ENCODE measurements at places on chromosomes 3 and 15.

DNA sequence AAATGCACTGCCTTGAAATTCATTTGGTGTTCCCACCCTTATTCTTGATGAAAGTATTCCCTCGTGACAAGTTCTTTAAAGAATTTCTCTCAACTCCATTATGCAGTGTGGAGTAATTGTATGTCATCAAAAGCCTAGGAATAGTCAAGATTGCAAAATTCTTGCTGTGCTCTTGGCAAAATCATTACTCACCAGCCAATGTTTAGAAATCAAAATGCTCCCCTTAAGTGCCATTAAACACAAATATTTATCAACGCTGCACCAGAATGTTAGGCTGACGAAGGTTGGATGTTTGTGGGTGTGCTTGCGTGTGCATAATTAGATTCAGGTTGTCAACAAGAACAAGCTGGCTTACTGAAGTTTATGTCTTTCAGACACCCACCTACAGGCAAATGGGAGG, 40.5 kb downstream of the SST start:
- no peak for DNase-seq

GRCh38 chr3:65788461-65788860, 250.3 kb downstream of the MAGI1 start:
- DNase-seq: no peak

- no peak for DNase-seq
These were observed 6.7 kb downstream of the ZIC1 start for GRCh38 chr3:147415874-147416273.

GRCh38 chr3:117045143-117045542, 335.6 kb downstream of the TUSC7 start:
- DNase-seq: no peak

GRCh38 chr15:36208868-36209582, 370.4 kb upstream of the CDIN1 start:
- no peak for DNase-seq

- no peak for DNase-seq
These were observed 409.7 kb downstream of the SOX2 start for GRCh38 chr3:182121401-182121800.

DNA sequence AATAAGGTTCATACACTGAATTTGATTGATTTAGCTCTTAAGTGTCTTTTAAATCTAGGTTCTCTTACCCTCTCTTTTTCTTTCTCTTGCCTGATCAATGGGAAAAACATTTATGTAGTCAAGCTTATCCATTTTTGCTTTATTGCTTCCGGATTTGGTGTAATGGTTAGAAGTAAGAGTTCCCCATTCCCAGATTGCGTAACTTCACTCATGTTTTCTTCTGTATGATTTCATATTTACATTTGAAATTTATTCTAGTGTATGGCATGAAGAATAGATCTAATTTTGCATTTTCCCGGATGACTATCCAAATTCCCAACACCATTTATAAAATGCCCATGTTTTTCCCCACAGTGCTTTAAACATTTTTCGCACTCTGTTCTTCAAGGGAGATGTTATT, 27.9 kb upstream of the SV2B start:
- DNase-seq: no peak

GRCh38 chr3:71183549-71183948, 400.0 kb downstream of the FOXP1 start:
- DNase-seq: no peak

DNA sequence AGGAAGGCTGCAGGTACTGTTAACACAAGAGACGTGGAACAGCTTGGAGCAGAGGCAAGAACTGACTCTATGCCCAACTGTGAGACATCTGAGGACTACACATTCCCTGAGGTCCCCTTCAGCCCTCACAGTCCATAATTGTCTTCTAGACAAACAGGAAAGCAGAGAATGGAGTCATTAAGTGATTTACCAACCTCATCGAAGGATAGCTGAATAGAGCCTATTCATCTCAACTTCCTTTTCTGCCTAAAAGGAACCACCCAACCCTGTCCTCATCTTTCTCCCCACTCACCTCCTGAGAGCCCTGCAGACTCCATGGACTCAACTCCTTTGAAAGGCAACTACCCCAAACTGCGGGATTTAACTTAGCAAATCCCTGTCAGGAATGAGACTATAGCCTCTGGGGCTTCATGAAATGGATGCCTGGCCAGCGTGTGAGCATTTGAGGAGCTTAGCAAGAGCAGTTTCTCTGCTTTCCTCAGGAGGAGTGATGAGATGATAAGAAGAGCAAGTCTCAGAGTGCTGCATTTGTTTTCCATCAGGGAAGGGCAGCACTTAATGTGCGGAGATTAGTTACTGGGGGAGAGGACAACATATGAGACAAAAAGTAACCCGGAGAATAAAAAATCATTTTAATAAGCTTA, 61.5 kb upstream of the FILIP1L start:
- DNase-seq: no peak

DNA sequence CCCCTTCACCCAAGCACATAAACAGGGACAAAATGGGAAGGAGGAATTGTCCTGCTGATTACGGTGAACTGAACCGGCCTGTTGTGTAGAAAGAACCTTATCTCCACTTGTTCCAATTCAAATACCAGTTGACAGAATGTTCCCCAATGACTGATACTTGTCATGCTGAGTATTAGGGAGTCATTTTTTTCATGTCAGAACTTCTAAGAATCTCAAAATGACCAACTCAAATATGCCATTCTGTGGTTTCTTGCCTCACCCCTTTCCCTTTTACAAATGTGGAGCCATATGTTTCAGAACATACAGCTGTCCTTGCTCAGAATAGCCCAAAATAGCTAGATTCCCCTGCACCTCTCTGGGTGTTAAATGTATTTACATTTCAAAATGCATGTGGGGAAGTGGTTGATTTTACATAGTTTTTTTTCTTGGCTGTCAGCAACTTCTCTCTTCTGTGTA, 405.9 kb upstream of the TBL1XR1 start:
- no peak for DNase-seq

- DNase-seq: no peak
These were observed 78.4 kb downstream of the CHSY1 start for GRCh38 chr15:101173233-101174119.

GRCh38 chr3:7204848-7205156, 343.9 kb downstream of the GRM7 start:
- DNase-seq: no peak

DNA sequence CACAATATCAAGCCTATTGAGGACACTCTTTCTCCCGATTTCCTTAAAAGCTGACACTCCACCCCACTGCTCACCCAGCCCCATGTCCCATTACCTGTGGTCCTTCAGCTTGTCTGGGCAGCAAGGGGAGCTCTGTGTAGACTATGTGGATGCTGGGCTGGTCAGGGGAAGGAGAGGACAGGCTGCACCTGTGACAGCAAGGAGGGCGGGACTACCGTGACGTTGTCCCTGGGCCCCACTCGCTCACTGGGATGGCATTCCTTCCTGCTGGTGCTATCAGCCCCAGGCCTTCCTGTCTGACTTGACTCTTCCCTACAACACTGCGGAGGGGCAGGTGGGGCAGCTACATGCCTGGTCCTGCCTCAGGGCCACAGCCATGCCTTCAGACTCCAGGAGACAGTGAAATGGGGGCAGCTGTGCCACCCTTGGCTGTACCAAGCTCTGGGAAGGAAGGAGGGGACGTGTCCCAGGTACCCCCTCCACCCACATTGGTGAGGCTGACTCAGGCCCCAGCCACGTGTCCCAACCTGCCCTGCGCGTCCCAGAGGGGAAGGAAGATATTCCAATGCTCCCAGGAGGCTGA, at the start of gene TMEM40:
Gene TMEM40, minus strand, starts transcription at position 163 of the 583 bp plus-strand sequence. CDS start 9,427 bp downstream, outside the sequence.
- DNase-seq: no peak

DNA sequence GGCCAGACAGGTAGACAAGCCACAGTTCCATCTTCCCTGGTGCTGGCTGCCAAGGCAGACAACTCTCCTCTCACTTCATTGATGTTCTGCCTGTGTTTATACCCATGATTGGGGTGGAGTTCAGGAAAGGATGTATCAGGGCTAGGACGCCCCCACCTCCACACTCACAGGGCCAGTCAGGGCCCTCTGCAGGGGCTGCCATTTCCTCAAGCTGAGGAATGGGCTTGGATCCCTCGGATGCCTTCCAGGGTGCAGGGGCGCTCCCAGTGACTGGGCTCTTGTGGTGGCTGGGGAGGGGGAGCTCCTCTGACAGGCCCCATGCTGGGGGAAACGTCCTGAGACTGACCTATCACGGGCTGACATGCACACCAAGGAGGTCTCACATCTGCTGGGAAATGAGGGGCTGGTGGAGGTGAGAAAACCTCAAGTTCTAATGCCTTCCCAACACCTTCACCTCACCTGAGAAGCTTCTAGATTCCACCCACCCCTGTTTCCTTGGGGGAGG, 31.4 kb downstream of the SEMA7A start:
- DNase-seq: no peak

DNA sequence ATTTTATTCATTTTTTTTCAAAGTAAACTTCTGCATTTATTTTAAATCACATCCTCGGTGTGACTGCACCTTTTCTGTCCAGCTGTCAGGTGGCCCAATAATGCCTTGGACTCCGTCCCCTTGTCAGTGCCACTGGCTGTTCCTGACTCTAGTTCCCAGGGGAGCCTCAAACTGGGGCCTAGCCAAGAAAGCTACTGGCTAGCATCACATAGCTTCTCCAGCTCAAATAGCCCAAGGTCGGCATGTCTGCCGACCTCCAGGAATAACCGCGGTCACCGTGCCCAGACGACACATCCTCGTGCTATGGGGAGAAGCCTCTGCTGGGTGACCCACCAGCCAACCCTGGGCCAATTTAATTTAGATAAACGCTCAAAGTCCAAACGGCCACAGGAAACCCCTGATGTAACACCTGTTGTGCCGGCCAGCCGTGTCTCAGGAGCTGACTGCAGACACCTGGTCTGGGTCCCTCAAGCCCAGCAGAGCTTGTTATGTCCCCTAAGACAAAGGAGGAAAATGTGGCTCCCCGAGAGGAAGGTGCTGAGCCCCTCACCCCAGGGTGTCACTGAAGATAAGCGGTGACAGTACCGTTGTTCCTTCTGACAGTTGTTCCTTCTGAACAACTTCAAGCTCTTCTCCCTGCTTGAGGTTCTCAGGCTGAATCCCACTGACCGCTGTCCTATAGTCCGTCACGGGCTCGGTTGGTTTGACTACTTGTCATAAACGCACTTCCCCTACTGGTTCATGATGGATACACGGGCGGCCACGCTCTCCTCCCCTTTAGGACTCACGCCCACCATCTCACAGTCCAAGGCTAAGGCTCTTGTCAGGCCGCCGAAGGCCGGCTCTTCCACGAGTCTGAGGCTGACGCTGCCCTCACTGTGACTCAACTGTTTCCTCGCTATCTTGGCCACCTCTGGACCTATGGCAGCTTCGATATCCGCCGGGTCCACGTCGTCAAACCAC, 126.2 kb downstream of the KLF13 start:
- no peak for DNase-seq

GRCh38 chr3:4271834-4272233, 31.3 kb upstream of the SETMAR start:
- DNase-seq: no peak

GRCh38 chr3:170835336-170835735, 34.7 kb downstream of the RPL22L1 start:
- no peak for DNase-seq

GRCh38 chr3:137766876-137767537, 2.9 kb downstream of the SOX14 start:
- no peak for DNase-seq

GRCh38 chr3:9552252-9552999, 1.2 kb downstream of the LHFPL4 start:
- no peak for DNase-seq

DNA sequence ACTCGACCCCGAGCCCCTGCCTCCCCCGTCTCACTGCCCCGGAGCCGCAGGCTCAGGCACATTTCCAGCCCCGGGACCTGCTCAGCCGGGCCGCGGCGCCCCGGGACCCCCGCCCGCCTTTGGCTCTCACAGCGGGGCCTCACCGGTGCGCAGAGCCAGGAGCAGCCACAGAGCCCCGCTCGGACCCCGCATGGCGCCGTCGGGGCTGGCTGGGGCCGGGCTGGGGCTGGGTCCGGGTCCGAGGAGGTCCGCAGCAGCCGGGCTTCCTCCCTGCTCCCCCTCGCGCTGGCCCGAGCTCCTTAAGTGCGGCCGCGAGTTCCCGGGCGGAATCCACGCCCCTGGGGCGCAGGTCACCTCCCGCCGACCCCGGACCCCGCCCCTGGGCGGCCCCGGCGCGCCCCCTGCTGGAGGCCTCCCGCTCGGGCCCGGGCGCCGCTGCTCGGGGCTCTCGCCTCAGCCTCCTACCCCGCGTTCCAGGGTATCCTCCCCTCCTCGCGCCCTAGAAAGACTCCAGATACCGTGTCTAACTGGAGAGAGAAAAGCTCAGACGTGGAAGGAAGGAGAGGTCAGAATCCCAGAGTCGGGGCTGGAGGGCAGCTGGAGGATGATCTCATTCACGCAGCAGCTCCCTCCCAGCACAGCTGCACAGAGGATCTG, at the start of gene MELTF:
Gene MELTF, minus strand, starts transcription at position 307 of the 657 bp plus-strand sequence. Its CDS starts 115 bp downstream, at position 192.
- DNase-seq: no peak

- DNase-seq: no peak
These were observed 514.0 kb downstream of the MCTP2 start for GRCh38 chr15:94745371-94745770.

DNA sequence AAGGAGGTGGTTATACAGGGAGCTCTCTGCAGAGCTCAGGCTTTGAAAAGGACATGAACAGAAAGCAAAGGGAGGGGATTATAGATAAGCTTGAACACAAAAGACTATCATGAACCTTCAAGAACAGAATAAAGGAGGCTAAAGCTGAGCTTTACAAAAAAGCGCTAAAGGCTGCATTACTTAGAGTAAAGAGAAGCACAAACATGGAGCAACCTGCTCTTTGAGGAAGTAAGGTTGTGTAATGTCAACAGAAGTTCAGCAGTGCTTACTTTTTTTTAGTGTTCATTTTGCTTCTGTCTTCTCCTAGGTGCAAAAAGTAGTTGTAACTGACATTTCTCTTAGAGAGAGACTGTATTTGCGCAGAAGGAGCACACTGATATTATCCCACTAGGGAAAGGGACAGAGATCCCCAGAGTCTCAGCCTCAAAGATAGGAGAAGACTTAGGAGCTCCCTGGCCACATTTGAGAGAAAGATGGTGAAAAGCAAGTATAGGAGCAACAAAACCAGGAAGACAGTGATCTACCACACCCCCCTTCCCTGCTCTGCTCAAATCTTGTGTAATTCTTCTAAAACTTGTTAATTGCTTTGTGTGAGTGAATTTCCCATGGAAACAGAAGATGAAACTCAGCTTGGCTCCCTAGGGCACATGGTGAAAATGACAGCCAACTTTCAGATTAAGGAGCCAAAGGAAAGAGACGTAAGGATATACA, 54.7 kb downstream of the QTRT2 start:
- no peak for DNase-seq

- no peak for DNase-seq
These were observed 133.4 kb downstream of the CHST2 start for GRCh38 chr3:143252931-143253330.

- no peak for DNase-seq
These were observed 514.4 kb upstream of the ARRDC4 start for GRCh38 chr15:97446138-97446537.

DNA sequence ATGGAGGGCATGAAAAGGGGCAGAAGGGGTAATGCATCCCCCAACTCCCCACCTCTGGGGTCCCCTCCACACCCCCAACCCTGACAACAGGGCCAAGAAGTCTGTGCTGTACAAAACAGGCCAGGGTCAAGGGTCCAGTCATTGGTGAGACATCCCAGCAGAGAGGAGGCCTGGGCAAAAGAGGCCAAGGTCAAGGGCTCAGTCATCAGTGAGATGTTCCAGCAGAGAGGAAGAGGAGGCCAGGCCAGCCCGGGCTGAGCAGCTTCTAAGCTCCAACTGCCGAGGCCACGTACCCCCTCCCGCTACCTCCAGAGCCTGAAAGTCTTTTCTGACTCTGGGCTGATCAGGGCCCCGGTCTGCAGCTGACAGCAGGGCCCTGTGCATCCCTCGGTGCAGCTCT, 52.4 kb downstream of the LHFPL4 start:
- DNase-seq: no peak

GRCh38 chr3:172364374-172365027, 83.8 kb downstream of the GHSR start:
- no peak for DNase-seq

GRCh38 chr15:28919679-28920655, 34.2 kb downstream of the APBA2 start:
- no peak for DNase-seq

All from hippocampal formation (tissue), 2 donors.